ENCODE measurements at places on chromosomes 4 and X.

DNA sequence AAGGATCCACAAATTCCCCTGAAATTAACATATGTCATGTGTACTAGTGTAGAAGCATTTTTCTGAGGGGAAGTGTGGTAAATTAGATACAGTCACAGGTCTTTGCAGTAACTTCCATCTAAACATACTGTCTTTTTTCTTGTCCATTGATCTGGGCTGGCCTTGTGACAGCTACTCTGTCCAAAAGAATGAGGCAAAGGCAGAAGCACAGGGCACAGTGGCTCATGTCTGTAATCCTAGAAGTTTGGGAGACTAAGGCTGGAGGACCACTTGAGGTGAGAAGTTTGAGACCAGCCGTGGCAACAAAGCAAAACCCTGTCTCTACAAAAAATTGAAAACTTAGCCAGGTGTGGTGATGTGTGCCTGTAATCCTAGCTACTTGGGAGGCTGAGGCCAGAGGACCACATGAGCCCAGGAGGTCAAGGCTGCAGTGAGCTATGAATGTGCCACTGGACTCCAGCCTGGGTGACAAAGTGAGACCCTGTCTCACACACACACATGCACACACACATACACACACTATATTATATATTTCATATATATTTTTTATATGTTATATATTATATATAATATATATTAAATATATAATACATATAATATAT is 47.6 kb downstream of the HAND2 start:
- DNase-seq = no peak

DNA sequence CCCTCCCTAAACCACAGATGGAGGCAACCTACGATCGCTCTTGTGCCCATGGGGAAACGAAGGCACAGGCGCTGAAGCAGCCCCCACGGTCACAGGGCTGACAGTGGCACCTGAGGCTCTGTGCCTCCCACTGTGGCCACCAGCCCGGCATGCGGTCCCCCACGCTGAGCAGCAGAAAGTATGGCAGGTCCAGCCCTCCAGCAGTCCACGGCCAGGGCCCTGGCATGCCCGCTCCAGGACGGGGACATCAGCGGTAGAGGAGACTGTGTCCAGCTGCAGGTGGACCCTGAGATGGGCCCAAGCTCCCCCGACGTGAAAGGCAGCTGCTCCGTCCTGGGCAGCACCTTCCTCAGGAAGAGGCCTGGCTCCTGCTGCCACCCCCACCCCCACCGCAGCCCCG is 61.2 kb downstream of the FAM53A start:
- no peak for DNase-seq

DNA sequence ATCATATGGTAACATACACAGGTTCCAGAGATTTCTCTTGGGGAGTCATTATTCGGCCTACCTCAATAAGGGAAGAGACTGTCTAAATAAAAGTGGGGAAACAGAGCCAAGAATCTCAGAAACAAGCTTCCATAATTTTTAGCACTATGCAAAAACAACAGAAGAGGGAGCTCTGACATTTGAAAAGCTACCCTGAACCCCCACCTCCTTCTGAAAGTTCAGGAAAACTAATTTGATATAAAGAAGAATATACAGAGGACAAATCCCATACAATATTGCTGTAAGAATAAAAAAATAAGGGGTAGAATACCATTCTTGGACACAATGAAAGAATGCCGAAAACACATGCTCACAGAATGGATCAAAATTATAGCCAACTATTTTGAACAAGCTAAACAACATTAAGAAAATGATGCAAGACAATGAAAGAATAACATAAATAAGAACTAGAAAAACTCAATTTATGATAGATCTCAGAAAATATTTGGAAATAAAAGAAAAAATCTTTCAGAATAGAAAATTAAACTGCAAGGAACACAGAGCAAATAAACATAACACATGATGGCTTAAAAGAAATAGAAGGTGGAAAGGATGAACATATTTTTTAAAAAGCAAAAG is 14.4 kb upstream of the ZNF41 start:
- no peak for DNase-seq

- DNase-seq = no peak
Observed at GRCh38 chr4:156496797-156497196, 474.8 kb downstream of the PDGFC start.

DNA sequence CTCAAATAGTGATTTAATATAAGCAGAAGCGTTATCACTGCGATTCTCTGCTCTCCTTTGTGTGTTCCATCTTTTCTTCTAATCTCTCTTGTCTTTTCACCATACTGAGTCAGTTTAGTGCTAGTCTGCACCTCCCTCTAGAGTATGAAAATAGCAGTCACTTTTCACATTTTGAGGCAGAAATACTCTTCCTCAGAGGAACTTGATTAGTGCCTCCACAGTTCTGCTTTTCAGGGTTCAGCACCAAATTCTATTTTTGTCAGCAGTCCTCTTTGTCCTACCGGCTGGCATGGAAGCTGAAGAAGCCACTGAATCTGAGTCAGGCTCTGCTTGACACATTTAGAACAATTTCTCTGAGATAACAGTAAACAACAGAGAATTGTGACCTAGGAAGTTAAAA is 49.7 kb upstream of the ANKRD17 start:
- DNase-seq = no peak

- DNase-seq = no peak
Observed at GRCh38 chr4:187558391-187558790, 437.2 kb upstream of the ZFP42 start.

GRCh38 chr4:24736066-24736465 is 59.3 kb upstream of the SOD3 start:
- DNase-seq = no peak
